ENCODE measurements at places on chromosomes 1 and 21.

DNA sequence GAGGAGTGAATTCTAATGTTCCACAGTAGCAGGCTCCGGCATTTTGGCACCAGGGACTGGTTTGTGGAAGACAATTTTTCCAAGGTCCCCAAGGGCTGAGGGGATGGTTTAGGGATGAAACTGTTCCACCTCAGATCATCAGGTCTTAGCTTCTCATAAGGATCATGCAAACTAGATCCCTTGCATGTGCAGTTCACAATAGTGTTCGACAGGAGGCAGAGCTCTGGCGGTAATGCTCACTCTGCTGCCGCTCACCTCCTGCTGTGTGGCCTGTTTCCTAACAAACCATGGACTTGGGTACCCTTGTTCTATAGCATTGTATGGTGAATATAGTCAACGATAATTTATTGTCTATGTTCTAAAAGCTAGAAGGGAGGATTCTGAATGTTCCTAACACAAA is 16.6 kb downstream of the CRNN start:
- H3K4me3 ChIP-seq: no peak overlapping the region
- no peak overlapping the region for H3K27ac ChIP-seq
- DNase-seq: no peak
- H3K27me3 ChIP-seq: no peaks in the 10 kb centered on the region
- H3K4me1 ChIP-seq: no peaks in the 10 kb centered on the region

- no peaks in the 10 kb centered on the region for H3K4me1 ChIP-seq
- H3K36me3 ChIP-seq: no peaks in the 10 kb centered on the region
- DNase-seq: no peak
- H3K4me3 ChIP-seq: no peak overlapping the region
- no peaks in the 10 kb centered on the region for H3K27me3 ChIP-seq
Observed at GRCh38 chr1:247528812-247529474, 7.3 kb downstream of the OR2C3 start.

GRCh38 chr21:30958741-30959140 is 77.4 kb upstream of the KRTAP11-1 start:
- H3K36me3 ChIP-seq: no peaks in the 10 kb centered on the region
- H3K27ac ChIP-seq: no peak overlapping the region
- H3K27me3 ChIP-seq: no peaks in the 10 kb centered on the region

GRCh38 chr1:115556236-115556635 is 85.5 kb upstream of the VANGL1 start:
- no peak overlapping the region for H3K4me3 ChIP-seq
- H3K27me3 ChIP-seq: no peaks in the 10 kb centered on the region
- DNase-seq: no peak
- H3K27ac ChIP-seq: no peak overlapping the region
- H3K4me1 ChIP-seq: no peaks in the 10 kb centered on the region

- H3K36me3 ChIP-seq: no peaks in the 10 kb centered on the region
- H3K4me3 ChIP-seq: no peak overlapping the region
- no peak for DNase-seq
- H3K27ac ChIP-seq: no peak overlapping the region
- no peaks in the 10 kb centered on the region for H3K4me1 ChIP-seq
Observed at GRCh38 chr1:80349218-80349617, 1342.7 kb upstream of the ADGRL4 start.

- H3K27me3 ChIP-seq: no peaks in the 10 kb centered on the region
- no peak for DNase-seq
- no peak overlapping the region for H3K27ac ChIP-seq
- H3K36me3 ChIP-seq: no peaks in the 10 kb centered on the region
Observed at GRCh38 chr1:246837418-246838117, 94.2 kb downstream of the AHCTF1 start.
